CD14-positive monocyte (primary cell): ENCODE measurements at places on chromosomes 2 and 18. TPM values are rescaled to one million over a fixed set of nuclear protein-coding genes. Genes with fewer than 3 reads are reported as not detected.

DNA sequence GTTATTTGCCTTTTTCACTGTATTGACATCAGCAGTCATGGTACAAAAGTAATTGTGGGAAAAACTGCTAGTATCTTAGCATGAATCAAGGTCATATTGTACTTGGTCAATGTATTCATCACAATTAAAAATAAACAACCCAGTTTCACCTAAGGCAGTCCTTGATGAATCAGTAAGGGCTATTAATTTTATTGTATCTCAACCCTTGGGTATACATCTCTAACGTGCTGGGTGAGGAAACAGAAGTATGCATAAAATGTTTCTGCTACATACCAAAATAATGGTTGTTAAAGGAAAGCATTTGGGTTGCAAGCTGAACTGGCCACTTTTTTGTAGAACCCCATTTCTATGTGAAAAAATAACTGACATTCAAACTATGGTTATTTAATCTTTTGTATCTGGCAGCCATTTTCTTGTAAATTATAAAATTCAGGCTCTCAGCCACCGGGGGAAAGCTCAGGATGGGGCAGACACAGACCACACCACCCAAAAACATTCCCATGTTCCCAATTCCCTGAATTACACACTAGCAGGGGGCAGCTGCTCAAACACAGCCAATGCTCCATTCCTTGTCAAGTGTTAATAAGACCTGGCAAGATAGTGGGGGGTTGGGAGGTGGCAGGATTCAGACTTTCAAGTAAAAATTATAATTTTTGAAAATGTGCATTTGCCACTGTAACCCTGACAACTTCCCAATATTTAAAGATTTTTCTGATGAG is 49.3 kb downstream of the OLA1 start:
- no peak for DNase-seq
- H3K27me3 ChIP-seq = no peaks in the 10 kb centered on the region
- no peaks in the 10 kb centered on the region for H3K36me3 ChIP-seq
- H3K4me1 ChIP-seq = no peaks in the 10 kb centered on the region
- H3K27ac ChIP-seq = no peak overlapping the region
- no peak overlapping the region for H3K4me3 ChIP-seq

The FEZ2 gene
- 5.1 and 15.6 TPM in 2 replicates for polyA plus RNA-seq

The SERPINB12 gene
- polyA plus RNA-seq = not detected

The PREB gene
- 70.0 TPM for polyA plus RNA-seq

- H3K27ac ChIP-seq = peak overlapping the region; percentile 81
- no peaks in the 10 kb centered on the region for H3K36me3 ChIP-seq
- H3K4me1 ChIP-seq = peaks cover 68% of the 10 kb centered on the region
- peak overlapping the region; percentile 24 for H3K4me3 ChIP-seq
- no peaks in the 10 kb centered on the region for H3K27me3 ChIP-seq
These were observed 69.9 kb upstream of the KLF7 start for GRCh38 chr2:207235621-207236020.

GRCh38 chr2:212711856-212712255 is 173.3 kb upstream of the ERBB4 start:
- H3K27me3 ChIP-seq = no peaks in the 10 kb centered on the region
- H3K36me3 ChIP-seq = no peaks in the 10 kb centered on the region
- no peak overlapping the region for H3K4me3 ChIP-seq
- H3K4me1 ChIP-seq = no peaks in the 10 kb centered on the region

The CCDC142 gene
- 15.8 and 16.2 TPM in 2 replicates for polyA plus RNA-seq

GRCh38 chr2:55425431-55425831 is 5.8 kb upstream of the CCDC88A start:
- peak; percentile 85 for DNase-seq
- H3K27ac ChIP-seq = peak overlapping the region; percentile 86
- peak overlapping the region; percentile 63 for H3K4me3 ChIP-seq
- H3K4me1 ChIP-seq = peaks cover 46% of the 10 kb centered on the region
- no peaks in the 10 kb centered on the region for H3K27me3 ChIP-seq

DNA sequence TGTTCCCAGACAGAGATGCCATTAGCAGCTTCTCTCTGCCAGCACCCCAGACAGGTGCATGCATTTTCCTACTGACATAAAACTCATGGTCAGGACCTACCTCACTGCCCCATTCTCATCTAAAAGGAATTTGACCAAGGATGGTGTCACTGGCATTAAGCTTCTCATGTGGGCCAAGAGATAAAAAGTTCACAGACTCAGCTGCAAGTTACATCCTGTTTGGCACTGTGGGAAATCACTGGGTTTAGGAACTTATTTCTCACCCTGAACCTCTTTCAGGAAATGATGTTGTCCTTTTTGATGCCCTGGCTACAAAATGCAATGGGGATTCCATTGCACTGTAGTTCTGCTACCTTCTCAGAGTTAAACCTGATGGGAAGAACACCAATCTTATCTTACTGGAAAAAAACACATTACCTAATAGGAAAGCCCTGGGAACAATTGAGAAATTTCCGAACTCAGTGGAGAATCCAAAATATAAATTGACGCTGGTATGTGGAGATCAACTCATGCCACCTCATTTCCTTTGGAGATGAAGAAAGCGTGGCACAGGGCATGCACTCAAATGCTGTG is 252.1 kb upstream of the COPS8 start:
- H3K4me3 ChIP-seq = no peak overlapping the region
- H3K27ac ChIP-seq = no peak overlapping the region
- peaks cover 4% of the 10 kb centered on the region for H3K4me1 ChIP-seq
- no peaks in the 10 kb centered on the region for H3K36me3 ChIP-seq
- no peak for DNase-seq

DNA sequence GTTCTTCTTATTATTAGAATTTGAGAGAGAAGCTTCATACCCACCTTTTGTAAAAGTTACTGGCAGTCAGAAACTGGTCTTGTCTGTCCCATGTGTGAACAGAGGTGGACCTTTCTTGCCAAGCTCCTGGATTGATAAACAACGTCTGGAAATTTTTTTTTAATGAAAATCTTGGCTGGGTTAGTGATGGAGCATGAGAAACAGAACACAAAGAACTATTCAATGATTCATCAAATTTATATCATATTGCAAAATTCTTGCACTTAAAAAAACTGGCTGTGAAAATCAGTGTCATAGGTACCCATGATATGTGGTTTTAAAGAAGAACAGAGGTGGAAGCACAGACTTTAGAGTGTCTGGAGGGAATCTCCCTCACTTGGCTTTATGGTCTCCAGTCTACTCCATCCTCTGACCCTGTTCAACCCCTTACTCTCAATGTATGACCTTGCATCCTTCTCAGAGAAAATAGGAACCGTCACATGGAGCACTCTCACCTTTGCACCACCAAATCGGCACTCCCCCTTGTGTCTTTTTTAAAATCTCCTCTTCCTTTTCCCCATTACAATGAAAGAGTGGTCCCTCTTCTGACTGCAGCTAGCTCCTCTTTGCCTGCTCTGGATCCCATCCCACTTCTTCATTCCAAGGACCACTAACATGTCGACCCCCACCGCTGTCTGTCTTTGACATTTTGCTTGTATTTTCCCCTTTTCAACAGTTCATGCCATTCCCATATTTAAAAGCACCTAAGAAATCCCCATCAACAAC is 58.2 kb downstream of the COPS8 start:
- H3K36me3 ChIP-seq = no peaks in the 10 kb centered on the region
- no peak overlapping the region for H3K4me3 ChIP-seq
- DNase-seq = no peak

DNA sequence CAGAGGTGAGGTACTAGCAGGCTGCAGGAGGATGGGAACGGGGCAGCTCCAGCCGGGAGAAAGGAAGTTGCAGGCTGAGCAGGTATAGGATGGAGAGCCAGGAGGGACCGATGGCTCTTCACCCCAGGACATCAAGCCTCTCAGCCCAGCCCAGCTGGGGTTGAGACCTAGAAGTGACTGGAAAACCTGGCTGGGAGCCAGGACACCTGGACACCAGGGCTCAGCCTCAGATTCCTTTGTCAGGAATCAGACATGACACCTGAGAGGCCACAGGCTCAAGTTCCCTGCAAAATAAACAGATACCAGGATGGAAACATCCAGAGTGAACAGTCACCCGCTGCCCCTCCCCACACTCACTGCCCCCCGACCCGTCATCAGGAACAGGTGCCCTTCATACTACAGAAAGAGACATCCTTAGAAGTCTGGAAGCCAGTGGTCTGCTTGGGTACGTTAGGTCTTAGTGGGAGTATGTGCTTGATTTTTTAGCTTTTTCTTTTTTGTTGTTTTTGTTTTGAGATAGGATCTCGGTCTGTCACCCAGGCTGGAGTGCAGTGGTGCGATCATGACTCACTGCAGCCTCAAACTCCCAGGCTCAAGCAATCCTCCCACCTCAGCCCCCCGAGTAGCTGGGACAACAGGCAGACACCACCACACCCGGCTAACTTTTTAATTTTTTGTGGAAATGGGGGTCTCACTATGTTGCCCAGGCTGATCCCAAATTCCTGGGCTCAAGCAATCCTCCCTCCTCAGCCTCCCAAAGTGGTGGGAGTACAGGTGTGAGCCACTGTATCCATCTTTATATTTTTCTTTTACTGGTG is 95.7 kb upstream of the STPG4 start:
- H3K4me1 ChIP-seq = no peaks in the 10 kb centered on the region
- no peak for DNase-seq
- no peaks in the 10 kb centered on the region for H3K27me3 ChIP-seq
- no peaks in the 10 kb centered on the region for H3K36me3 ChIP-seq

The CHPF gene
- polyA plus RNA-seq = 0.09 and 0.13 TPM in 2 replicates

GRCh38 chr18:50674307-50674980 is 114.6 kb downstream of the MAPK4 start:
- no peaks in the 10 kb centered on the region for H3K36me3 ChIP-seq
- no peaks in the 10 kb centered on the region for H3K4me1 ChIP-seq
- H3K4me3 ChIP-seq = no peak overlapping the region
- H3K27ac ChIP-seq = no peak overlapping the region
- no peaks in the 10 kb centered on the region for H3K27me3 ChIP-seq
- no peak for DNase-seq

The FAM124B gene
- 2.0 TPM for polyA plus RNA-seq

The TRABD2A gene
- 0.79 TPM for polyA plus RNA-seq

DNA sequence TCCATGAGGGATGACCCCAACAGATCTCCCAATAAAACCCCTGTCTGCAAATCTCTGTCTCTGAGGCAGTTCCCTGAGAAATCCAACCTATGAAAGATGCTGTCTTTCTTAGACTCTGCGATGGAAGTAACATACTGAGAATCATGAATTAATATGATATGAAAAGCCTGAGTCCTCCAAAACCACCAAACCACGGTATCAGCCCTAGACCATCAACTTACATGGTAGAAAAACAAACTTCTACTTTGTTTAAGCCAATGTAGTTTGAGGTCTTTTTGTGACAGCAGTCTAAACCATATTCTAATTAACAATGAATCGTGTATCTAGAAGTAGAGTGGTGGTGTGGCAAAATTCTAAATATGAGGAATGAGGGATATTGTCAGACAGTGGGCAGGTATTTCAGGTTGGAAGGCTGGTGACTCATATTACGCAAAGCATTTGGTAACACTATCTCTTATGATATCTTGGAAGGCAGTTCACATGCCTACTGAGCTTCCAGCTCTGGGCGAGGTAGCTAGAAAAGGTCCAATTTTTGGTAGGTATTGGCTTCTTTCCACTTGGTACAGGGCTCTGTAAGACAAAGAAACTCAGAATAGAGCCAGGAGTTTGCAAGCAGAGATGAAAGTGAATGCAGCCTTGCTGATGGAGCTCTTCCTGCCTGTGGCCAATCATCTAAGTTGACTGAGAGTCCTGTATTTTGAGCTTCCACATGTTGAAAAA is 215.8 kb downstream of the ZFP36L2 start:
- H3K4me1 ChIP-seq = peaks cover 40% of the 10 kb centered on the region
- no peak overlapping the region for H3K27ac ChIP-seq
- DNase-seq = no peak
- H3K4me3 ChIP-seq = no peak overlapping the region

GRCh38 chr2:25379535-25379934 is 37.8 kb upstream of the DNMT3A start:
- H3K36me3 ChIP-seq = no peaks in the 10 kb centered on the region
- no peak overlapping the region for H3K27ac ChIP-seq
- DNase-seq = no peak
- H3K27me3 ChIP-seq = no peaks in the 10 kb centered on the region
- peaks cover 30% of the 10 kb centered on the region for H3K4me1 ChIP-seq

The CHST10 gene
- polyA plus RNA-seq = not detected

GRCh38 chr2:215764441-215765048 is 248.8 kb downstream of the MREG start:
- no peak overlapping the region for H3K27ac ChIP-seq
- DNase-seq = peak; percentile 75

GRCh38 chr2:135245071-135245470 is 193.0 kb downstream of the RAB3GAP1 start:
- H3K4me1 ChIP-seq = no peaks in the 10 kb centered on the region
- no peaks in the 10 kb centered on the region for H3K27me3 ChIP-seq
- no peak overlapping the region for H3K27ac ChIP-seq
- no peak overlapping the region for H3K4me3 ChIP-seq
- H3K36me3 ChIP-seq = no peaks in the 10 kb centered on the region

The MMADHC gene
- 10.2 and 20.5 TPM in 2 replicates for polyA plus RNA-seq

DNA sequence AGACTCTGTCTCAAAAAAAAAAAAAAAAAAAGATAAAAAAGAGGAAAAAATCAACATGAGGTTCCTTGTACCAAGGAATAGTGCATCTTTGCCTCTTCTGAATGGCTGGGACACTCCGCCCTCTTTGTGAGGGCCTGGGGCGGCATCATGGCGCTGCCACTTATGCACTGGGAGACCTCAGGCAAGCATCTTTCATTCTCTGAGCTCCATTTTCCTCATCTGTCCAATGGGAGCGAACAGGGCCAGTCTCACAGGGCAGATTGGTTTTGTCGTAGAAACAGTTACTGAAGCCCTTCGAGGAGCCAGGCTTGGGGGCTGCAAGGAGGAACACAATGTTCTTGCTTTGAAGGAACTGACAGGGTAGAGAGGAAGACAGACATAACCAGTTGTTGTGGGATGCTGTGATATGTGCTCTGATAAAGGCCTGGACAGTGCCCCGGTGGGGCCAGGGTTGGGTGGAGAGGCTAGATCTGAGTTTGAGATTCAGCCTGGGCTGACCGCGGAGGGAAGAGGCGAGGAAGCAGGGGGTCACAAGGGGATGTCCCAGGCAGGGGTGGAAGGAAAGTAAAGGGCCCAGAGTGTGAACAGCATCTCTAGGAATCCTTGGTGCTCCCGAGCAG is 14.1 kb downstream of the ZFP36L2 start:
- peaks cover 88% of the 10 kb centered on the region for H3K4me1 ChIP-seq
- peak overlapping the region; percentile 93 for H3K27ac ChIP-seq
- H3K27me3 ChIP-seq = no peaks in the 10 kb centered on the region
- H3K4me3 ChIP-seq = no peak overlapping the region
- no peak for DNase-seq

GRCh38 chr2:128782411-128783192 is 463.9 kb upstream of the HS6ST1 start:
- H3K36me3 ChIP-seq = no peaks in the 10 kb centered on the region
- DNase-seq = no peak
- no peaks in the 10 kb centered on the region for H3K27me3 ChIP-seq
- no peaks in the 10 kb centered on the region for H3K4me1 ChIP-seq
- H3K4me3 ChIP-seq = no peak overlapping the region
- H3K27ac ChIP-seq = no peak overlapping the region

The AQP12B gene
- polyA plus RNA-seq = not detected

The AFF3 gene
- polyA plus RNA-seq = 0.49 TPM

DNA sequence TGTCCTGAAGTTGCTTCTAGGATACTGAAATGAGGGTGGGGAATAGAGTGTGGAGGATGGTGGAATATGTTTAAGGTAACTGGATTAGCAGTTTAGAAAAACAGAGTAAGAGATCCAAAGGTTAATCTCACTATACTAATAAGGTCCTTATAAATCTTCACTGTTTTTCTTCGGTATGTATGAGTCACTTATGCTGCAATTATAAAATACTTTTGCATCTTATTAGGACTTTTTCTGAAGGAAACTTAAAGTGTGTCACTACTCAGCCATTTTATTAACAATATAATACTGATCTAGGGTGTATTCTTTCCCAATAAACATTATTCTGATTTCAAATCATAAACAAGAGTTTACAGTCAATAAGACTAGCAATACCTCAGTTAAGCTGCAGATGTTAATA is 182.3 kb downstream of the ZNF521 start:
- H3K36me3 ChIP-seq = no peaks in the 10 kb centered on the region
- H3K4me1 ChIP-seq = peaks cover 6% of the 10 kb centered on the region
- no peak overlapping the region for H3K27ac ChIP-seq
- H3K27me3 ChIP-seq = no peaks in the 10 kb centered on the region
- no peak for DNase-seq
- no peak overlapping the region for H3K4me3 ChIP-seq
